ENCODE measurements at places on chromosomes 16 and 17. TPM values are rescaled to one million over a fixed set of nuclear protein-coding genes. Genes with fewer than 3 reads are reported as not detected.

MPP3 gene
- total RNA-seq: 5.5 TPM

ABCA9 gene
- 11.7 TPM for total RNA-seq

GPR179 gene
- not detected for total RNA-seq

METTL9 gene
- 201 TPM for total RNA-seq

WFDC1 gene
- not detected for total RNA-seq

EPN3 gene
- total RNA-seq: 0.15 TPM

GGNBP2 gene
- total RNA-seq: 68.8 TPM
